ENCODE measurements at places on chromosomes 16 and 17.

DNA sequence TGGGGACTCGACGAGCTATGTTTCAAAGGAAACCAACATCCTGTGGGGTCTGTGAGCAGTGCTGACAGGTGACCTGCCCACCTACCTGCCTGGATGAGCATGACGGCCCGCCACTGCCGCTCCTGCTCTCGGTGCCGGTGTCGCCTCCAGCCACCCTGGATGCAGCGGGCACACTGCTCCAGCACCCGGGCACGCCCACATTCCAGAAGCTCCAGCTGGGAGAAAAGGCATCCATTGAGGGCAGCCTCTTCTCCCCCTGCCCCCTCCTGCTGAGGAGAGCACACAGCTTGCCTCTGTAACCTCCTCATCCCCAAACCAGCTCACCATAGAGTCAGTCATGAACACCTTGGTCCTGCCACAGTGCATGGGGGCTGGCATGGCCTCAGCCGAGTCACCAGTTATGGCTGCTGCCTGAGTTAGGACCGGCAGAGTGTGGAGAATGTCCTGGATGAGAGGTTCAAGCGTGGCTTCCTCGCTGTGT lies 14.3 kb downstream of the ZNHIT3 start:
- no peak for DNase-seq

GRCh38 chr17:55161935-55162555 lies 102.7 kb upstream of the HLF start:
- DNase-seq = peak; percentile 95

DNA sequence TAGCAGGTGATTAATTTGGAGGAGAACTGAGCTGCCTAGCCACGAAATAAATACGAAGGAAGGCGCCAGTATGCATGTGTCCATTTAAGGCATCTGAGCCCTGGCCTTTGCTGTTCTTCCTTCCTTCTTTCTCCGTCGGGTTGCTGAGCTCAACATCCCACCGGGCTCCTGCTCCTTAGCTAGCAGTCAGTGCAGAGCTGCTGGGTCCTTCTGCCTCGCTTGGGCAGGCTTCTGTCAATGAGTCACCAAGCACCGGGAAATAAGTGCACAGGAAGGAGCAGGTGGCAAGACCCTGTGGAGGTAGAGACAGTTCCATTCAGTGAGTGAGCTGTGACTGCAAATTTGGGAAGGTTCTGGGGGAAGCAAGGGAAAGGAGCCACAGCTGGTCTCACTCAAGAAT lies 120.7 kb downstream of the CCDC182 start:
- DNase-seq = no peak

DNA sequence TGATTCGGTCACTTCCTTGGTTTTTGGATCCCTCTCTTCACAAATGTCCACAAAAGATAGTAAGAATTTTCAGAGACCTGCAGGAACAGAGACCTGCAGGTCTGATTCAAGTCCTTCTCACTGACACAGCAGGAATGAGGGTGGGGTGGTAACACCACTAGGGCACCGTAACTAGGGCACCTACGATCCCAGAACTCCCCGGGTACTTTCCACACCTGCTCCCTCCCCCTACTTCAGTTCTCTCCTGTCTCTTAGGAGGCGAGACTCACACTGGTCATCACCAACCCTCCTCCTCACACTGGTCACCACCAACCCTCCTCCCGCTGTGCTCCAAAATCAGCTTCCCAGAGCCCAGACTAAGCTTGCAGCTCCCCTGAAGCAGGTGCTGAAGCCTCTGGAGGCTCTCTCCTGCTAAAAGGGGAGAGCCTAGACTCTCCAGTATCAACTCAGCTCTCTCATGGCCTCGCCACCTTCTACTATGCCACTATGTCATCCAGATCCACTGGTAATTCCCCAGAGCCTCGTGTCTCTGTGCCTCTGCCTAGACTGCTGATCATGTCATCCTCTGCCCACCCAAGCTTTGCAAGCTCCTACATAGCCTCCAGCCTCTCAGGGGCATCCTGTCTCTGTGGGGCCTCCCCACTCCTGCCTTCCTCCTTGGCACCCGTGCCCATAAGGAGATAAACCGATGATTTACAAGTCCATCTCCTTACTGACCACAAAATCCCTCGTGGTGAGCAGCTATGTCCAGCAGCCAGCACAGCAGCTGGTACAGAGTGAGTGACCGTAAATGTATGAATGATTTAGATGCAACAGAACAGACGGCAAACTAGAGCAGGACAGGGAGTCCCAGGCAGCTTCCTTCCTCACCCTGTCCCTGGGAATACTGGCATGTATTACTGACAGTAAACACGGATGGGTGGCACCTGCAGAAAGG lies 63.4 kb upstream of the GSG1L start:
- no peak for DNase-seq

DNA sequence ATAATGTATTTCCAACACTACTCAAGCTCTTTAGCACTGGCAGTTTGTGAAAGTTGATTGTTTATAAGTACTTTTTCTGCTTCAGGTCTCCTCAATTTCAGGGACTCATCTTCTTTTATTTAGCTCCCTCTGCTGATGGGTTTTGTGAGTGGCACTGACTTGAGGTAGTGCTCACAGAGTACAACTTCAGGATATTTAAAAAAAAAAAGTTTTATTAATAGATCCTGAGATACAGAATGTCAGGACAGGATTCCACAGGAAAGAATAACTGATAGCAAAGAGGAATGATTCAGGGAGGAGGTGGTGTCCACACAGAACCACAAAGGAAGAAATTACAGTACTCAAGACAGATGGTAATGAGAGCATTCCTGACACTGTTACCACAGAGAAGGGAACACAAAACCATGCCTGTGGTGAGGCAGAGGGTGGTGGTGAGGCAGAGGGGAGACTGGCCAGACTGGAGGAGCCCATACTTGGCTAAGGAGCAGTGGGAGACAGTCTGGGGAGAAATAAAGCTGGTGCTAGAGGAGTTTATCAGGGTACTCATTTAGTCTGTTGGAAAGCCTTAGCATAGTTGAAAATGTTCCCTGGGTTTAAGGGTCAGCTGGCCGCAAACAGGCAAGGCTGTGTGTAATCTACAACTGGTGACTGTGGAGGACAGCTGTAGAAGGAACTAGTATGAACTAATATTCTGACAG lies 63.7 kb downstream of the SPAG9 start:
- DNase-seq = peak; percentile 77

- peak; percentile 35 for DNase-seq
Measured at GRCh38 chr17:42846594-42847280, 2.4 kb downstream of the AOC2 start.

GRCh38 chr17:14748036-14748710 lies 447.3 kb downstream of the HS3ST3B1 start:
- no peak for DNase-seq

DNA sequence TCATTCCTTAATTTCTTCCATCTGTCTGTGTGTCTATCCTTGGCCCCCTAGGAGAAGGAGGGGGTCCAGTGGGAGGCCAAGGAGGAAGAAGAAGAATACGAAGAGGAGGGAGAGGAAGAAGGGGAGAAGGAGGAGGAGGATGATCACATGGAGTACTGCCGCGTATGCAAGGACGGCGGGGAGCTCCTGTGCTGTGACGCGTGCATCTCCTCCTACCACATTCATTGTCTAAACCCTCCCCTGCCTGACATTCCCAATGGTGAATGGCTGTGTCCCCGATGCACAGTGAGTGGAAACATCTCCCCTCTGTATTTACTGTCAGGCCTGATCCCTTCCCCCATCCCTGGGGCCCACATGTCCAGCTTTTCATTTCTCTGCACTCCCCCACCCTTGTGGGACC lies 6.3 kb downstream of the CHD3 start:
- DNase-seq = no peak

DNA sequence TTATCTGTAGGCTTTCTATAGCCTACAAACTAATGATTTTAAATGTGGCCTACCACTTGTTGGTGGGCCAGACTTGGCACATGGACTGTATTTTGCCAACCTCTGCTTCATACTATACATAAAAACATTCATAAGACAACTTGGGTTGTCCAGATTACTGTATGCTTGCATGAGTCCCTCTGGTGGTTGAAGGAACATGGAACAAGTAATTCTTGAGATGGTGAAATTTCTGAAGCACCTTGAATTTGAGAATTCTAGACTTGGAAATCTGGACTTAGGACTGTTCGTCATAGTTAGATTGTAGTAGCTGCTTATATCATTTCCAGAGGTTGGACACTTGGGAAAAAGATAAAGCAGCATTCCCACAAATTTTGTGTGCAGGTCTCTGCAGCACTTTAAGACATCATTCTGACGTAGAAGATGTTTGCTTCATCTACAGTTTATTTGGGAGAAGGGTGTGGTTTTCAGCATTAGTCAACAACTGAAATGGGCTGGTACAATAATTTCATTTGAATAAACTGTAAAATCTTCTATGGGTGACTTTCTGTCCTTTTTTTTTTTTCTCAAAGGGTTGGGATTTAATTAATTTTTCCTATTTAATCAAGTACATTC lies 31.2 kb downstream of the NFATC3 start:
- peak; percentile 40 for DNase-seq

- DNase-seq = no peak
Measured at GRCh38 chr17:10318535-10318934, 54.3 kb downstream of the MYH13 start.

GRCh38 chr16:30900588-30900987 lies 4.2 kb downstream of the CTF1 start:
- DNase-seq = no peak

DNA sequence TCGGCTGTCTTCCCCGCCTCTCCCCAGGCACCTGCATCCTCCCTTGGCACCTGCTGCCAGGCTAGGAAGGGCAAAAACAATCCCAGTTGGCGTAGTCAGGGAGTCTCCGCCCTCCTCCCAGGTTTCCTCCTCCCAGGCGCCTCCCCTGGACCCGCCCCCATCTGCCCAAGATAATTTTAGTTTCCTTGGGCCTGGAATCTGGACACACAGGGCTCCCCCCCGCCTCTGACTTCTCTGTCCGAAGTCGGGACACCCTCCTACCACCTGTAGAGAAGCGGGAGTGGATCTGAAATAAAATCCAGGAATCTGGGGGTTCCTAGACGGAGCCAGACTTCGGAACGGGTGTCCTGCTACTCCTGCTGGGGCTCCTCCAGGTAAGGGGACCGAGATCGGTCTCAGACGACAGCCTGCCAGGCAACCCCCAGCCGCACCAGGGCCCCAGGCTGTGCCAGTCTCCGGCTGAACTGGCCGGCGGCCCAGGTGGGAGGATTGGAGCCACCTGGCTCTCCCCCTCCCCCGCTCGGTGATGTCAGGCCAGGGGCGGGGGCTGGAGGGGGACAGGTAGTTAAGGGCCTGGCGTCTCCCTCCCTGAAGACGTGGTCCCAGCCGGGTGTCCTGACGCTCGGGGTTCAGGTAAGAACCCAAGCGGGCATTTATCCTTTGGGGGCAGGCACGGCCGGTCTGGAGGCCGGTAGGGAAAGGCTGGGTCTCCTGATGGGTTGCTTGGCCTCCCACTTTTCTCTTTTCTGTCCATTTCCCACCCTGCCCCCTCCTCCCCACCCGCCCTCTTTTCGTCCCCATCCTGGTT lies at the start of gene GRB7:
GRB7 (plus strand) TSS at position 179 of the 808 bp plus-strand sequence. CDS start 4,364 bp downstream, outside the sequence.
- DNase-seq = no peak

- peak; percentile 56 for DNase-seq
Measured at GRCh38 chr16:22721511-22722100, 92.4 kb upstream of the HS3ST2 start.

GRCh38 chr16:88503374-88503770 lies 50.3 kb downstream of the ZFPM1 start:
- no peak for DNase-seq

DNA sequence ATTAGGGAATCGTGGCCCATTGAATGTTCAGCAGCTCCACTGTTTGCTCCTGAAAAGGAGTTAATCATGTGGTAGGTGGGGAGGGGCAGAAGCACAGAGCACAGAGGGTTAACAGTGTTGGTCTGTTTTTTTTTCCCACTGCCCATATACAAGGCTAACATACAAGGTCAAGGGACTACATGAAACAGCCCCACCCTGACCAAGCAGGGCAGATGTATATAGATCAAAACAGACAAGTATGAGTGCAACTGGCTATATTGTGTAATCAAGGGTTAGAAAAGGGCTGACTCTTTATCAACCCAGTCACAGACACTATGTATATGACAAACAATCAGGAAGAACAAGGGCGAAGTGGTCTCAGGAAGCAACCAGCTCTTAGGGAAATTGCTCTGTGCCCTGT lies 186.6 kb upstream of the CDH11 start:
- no peak for DNase-seq

- no peak for DNase-seq
Measured at GRCh38 chr16:85862476-85863383, 36.2 kb upstream of the IRF8 start.

DNA sequence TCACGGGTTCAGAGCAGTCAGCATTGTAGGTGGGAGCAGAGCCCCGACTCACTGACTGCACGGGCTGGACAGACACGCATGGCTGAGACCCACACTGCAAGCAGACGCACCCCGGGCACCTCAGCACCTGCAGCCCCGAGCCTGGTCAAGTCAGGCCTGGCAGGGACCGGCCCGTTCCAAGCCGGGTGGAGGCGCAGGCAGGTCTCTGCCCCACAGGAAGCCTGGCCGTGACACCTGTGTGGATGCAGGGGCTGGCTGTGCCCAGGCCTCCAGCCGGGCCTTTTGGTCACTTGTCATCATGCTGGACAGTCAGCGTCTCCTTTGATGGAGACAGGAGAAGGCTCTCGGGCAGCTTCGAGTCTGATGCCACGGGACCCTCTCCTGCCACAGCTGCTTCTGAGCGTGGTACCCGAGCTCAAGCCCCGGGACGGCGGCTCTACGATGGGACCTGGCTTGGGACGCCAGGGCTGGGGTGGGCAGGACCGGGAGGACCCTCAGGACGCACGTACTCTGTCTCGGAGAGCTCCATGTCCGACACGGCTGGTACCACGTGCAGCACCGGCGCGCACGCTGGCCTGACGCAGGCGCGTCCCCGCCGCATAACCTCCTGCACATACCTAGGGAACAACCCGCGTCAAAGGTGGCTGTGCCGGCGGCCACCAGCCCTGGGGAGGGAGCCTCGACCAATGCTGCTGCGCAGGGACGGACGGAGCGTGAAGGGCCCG lies 7.9 kb downstream of the PDIA2 start:
- no peak for DNase-seq

DNA sequence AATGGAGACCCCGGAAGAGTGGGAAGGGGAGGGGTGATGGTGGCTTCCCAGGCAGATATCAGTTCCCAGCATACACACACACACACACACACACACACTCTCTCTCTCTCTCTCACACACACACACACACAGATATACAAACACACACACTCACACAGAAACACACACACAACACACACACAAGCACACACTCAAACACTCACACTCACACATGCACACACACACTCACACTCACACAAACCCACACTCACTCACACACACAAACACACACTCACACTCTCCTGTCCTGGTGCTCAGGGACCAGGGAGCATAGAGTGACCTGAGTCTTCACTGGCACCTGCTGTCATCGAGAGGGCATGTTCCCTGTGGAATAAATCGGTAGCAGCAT lies 5.6 kb downstream of the CA4 start:
- no peak for DNase-seq

DNA sequence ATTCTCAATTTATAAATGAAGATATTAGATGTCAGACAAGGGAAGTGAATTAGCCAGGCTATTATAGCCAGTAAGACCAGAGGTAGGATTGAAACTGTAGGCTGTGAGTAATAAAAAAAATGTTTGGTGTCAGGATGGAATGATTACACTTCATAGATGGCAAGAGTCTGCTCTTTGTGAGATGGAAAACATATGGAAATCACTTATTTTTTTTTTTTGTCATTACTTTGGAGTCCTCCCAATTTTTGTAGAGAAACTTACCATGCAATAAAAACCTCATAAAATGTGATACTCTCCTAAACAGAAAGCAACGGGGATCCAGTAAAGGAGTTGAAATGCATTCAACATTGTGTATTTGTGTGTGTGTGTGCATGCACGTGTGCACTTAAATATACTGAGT lies 532.7 kb upstream of the CDH8 start:
- DNase-seq = no peak

GRCh38 chr16:1572673-1573072 lies 39.2 kb downstream of the IFT140 start:
- DNase-seq = no peak

Data from HCEC 1CT (cell line).